ENCODE measurements at places on chromosomes 3 and 15. TPM values are rescaled to one million over a fixed set of nuclear protein-coding genes. Genes with fewer than 3 reads are reported as not detected.
A peak's percentile ranks its signal among the peaks of the same experiment; 100 is the strongest.

- no peak for DNase-seq
Observed at GRCh38 chr3:171239757-171240503, 213.4 kb upstream of the SLC2A2 start.

The DZIP1L gene
- 15.8 TPM for total RNA-seq

GRCh38 chr15:80558631-80559319, 136.3 kb upstream of the ABHD17C start:
- peak; percentile 78 for DNase-seq

DNA sequence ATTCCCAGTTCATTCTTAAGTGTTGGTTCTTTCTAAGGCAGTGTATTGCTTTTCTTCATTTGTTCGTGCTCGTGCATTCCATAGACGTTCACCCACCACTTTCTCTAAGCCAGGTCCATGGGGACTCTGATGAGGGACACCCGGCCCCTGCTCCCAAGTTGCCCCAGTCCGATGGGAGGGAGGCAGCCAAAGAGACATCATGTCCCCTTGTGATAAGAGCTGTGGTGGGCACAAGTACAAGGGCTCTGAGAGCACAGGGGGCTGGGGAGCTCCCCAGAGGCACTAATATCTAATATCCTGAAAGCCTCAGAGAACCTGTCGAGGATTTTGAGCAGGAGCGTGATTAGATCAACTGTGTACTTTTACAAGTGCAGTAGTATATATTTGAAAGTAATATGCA, 6.3 kb downstream of the SPSB4 start:
- peak; percentile 89 for DNase-seq

- DNase-seq, result no peak
Observed at GRCh38 chr3:139427283-139428060, 38.0 kb upstream of the COPB2 start.

The NPRL2 gene
- 10.4 TPM for total RNA-seq

The DCLK3 gene
- 0.19 TPM for total RNA-seq

DNA sequence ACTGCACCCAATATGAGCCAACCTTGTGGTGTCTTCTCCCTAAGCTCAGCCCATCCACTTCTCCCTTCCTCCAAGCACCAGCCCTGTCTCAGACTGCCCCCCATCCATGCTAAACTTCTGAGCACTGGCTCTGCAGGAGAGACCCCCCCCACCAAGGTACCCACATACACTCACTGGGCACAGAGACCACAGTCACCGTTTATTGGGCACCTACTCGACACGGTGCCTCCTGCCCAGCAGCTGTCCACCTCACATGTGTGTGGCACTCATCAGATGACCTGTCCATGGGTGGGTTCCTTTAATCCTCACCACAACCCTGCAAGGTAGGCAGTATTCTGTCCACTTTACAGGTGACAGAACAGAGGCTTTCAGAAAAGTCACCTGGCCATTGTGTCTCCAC, 22.3 kb upstream of the SFMBT1 start:
- no peak for DNase-seq

The LYZL4 gene
- not detected for total RNA-seq

GRCh38 chr3:131608741-131609140, 106.0 kb upstream of the MRPL3 start:
- no peak for DNase-seq

The TMC3 gene
- 0.42 TPM for total RNA-seq

DNA sequence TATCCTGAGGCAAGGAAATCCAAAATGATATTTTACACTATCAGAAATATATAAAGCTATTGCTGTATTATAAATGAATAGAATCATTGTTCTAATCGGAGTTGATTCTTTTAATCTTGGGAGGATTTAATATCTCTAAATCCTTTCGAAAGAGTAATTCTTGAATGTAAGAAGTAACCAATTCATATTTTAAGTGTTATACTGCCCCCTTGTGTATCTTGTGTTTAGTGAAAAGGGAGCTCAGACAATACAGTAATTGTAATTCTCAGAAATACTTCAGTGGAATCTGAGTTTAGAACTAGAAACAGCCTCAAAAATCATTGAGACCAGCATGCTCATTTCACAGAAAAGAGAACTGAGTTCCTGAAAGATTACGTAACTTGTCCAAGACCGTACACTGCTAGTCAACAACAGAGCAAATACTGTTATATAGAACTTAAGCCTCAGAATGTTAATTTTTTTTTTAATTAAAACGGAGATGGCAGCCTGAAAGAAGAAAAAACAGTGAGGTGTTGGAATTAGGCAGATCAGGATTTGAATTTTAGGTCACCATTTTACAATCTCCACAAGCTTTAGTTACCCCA, 42.9 kb downstream of the PLCH1 start:
- DNase-seq, result no peak

GRCh38 chr3:192855434-192855833, 62.2 kb downstream of the MB21D2 start:
- DNase-seq, result no peak

The MOBP gene
- not detected for total RNA-seq

DNA sequence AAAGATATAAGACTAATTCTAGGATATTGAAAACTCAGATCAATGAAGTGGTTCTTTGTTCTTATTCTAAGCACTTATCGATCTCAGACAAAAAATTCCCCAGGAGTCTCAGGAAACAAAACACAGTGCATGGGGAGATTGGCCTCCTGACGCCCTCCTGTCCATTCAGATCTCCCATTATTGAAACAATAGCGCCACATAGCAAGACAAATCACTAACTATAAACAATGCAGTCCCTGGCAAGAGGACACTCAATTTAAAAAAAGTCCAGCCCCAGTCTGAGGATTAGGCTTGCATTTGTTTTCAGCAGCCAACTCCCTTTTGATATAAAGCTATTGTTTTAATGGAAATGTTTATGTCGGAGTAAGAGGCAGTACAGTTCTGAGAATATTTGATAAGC, 528.2 kb downstream of the GABRG3 start:
- no peak for DNase-seq

The HDGFL3 gene
- 72.6 TPM for total RNA-seq

DNA sequence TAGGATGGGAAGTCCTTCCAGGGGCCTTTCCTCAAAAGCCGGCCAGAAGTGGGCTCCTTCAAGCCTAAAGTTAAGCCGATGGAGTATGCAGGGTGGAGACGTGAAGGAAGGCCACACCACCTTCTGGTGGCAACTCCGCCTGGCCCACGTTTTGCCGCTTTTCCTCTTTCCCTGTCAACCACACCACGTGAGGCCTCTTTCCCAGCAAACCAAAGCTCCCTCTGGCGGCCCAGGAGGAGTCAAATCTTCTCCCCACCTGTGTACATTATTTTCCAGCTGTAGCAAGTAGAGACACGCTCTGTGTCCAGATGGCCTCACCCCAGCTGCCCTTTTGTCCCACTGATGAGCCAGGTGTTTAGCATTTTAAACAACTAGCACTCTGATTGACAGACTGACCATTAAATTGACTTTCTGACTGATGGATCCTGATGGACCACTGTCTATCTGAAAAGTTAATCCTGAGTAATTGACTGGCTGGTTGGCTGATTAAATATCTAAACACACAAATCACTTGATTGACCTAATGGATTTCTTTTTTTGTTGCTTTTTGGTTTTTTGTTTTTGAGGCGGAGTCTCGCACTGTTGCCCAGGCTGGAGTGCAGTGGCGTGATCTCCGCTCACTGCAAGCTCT, 59.6 kb upstream of the ZBTB38 start:
- DNase-seq, result no peak

- no peak for DNase-seq
Observed at GRCh38 chr15:27973886-27974285, 125.2 kb downstream of the OCA2 start.

The CD47 gene
- 57.7 TPM for total RNA-seq

- DNase-seq, result peak; percentile 93
Observed at GRCh38 chr15:45118131-45118588, 4.0 kb downstream of the DUOXA2 start.

GRCh38 chr3:172836390-172836997, 86.0 kb downstream of the ECT2 start:
- DNase-seq, result no peak

- DNase-seq, result no peak
Observed at GRCh38 chr3:105865016-105865623, 3.7 kb downstream of the CBLB start.

DNA sequence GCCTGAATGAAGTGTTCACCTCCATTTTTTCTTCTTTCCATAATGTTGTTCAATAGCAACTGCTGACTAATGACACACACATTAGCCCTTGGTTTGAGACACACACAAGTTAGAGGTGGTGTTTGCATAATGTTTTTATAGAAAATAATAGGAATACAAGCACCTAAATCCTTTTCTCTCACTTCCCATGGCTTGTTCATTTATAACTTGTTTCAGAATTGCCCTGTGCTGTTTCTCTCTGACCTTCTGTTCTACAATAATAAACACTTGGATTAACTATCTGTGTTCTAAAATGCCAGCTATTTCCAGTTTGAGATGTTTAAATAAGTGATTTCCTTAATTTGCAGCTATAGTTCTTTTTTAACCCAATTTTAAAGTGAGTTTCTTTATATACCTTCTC, 525.1 kb upstream of the ROBO2 start:
- no peak for DNase-seq

- no peak for DNase-seq
Observed at GRCh38 chr3:52054661-52055511, 1.5 kb downstream of the DUSP7 start.

All from esophagus muscularis mucosa (tissue), 4 donors.